ENCODE measurements at places on chromosomes 1 and 21.

- DNase-seq = no peak
Measured at GRCh38 chr21:39288987-39289386, 24.4 kb downstream of the BRWD1 start.

GRCh38 chr1:109185990-109186732, 27.6 kb upstream of the SARS1 start:
- no peak for DNase-seq

- no peak for DNase-seq
Measured at GRCh38 chr1:224541901-224542630, 74.1 kb upstream of the CNIH3 start.

DNA sequence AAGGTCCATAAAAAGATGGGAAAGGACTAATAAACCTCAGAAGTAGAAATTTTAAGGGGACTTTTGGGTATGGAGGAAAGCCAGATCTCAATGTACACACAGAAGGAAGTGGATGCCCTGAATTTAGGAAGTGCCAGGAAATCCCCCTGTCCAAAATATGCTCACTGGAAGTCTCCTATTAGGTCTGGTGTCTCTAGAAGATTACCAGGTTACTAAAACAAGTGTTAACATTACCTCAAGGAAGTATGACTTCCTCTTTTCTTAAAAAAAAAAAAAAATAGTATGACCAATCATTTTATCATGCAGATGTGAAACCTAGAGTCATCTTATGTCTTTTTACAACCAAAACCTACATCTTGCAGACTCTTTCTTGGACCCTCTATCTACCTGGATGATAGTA, 30.7 kb downstream of the CD58 start:
- DNase-seq = no peak

- no peak for DNase-seq
Measured at GRCh38 chr21:31409831-31410487, 65.9 kb upstream of the TIAM1 start.

DNA sequence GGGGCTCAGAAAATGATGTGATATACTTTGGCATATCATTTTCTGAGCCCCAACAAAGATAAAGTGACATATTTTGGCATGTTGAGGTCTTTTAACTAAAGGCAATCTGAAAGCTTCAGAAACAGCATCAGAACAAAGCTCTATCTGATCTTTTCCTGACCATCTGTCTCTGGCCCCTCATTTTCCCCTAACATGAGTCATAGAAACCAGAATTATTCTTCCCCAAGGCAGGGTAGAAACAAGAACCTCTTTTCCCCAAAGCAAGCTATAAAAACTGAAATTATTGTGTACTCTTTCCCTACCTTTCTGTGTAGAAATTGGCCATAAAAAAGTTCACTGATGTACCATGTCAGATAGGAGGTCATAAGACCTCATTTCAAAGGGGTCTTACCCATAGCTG, 48.7 kb upstream of the PLA2G4A start:
- DNase-seq = no peak

DNA sequence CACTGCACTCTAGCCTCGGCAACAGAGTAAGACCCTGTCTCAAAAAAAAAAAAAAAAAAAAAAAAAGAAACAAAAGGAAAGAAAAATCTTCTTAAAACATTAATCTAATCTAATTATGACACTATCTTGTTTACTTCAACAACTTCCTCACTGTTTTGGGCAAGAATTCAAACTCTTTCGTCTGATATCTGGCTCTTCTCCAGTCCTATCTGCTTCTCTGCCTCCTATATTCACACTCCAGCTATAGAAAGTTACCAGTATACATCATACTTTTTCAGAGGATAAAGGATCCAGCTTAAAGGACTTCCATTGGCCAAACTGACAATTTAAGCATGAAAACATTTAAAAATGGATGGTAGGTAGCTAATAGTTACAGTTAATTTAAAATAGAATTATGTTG, 47.3 kb downstream of the EIF2B3 start:
- DNase-seq = no peak

DNA sequence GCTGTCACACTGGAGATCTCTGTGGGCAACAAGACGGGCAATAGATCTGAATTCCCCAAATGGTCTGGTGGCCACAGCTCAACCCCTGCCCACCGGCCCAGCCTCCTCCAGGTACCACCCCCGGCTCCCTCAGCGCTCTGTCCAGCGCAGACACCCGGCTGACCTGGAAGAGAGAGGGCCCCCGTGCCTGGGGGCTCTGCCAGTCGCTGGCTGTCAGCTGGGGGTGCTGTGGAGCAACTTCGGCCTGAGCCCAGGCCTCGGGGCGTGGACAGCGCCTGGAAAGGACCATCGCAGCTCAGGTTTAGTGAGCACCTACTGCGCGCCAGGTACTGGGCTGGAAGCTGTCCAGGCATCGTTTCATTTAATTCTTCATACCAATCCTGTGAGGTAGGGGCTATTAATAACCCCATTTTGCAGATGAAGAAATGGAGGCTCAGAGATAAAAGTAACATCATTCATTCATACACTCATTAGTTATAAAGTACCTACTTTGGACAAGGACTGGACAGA, 51.0 kb downstream of the AHDC1 start:
- no peak for DNase-seq

DNA sequence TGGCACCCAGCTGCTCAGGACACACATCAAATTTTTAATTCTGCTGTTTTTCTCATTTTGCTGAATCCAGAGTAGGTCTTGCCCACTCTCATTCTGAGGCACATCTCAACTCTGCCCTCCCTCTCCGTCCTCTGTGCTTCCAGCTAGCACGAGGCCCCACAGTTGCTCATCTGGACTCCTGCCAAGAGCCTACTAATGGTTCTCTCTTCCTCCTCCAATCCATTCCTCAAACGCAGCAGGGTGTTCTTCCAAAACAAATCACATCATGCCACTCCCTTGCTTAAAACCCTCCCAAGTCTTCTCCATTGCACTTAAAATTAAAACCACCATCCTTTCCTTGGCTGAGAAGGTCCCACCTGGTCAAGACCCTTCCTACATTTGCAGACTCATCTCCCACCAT, 49.8 kb upstream of the SCAF4 start:
- no peak for DNase-seq

GRCh38 chr1:41809692-41810091, 109.0 kb downstream of the HIVEP3 start:
- DNase-seq = no peak

- DNase-seq = no peak
Measured at GRCh38 chr1:17052038-17052437, 1.8 kb downstream of the SDHB start.

GRCh38 chr1:203593723-203594122, 32.9 kb upstream of the ATP2B4 start:
- DNase-seq = peak; percentile 44

GRCh38 chr1:160086456-160086892, 5.1 kb downstream of the KCNJ9 start:
- DNase-seq = no peak

DNA sequence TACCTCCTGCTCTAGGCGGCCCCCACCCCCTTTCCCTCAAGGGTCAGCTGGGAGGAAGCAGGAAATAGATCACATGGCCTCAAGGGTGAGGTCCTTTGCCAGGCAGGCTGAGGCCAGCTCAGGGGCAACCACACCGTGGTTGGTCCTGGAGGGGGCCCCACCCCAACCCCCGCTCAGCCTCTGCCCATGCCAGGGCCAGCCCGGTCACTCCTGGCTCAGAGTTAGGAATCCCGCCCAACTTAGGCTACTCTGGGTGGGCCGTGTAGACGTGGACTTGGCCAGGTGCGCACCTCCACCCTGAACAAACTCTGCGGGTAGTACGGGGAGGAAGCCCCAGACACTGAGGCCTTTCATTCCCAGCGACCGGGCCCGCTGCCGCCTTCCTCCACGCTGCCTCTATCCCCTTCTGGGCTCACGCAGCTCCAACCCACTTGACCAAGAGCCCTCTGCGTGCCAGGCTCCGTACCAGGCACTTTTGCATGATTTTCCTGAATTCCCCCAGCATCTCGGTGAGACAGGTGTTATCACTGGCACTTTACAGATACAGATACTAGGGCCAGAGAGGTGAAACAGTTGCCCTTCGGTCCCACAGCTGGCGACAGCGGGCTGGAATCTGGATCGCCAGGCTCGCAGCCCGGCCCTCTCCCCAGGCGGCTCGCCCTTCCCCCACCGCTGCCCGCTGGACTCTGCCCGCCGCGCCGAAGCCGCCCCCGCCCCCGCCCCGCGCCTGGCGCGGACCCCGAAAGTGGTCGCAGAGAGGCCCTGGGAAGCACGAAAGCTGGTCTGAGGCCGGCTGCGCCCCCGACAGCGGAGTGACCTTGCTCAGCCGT, 769 bp downstream of the GALE start:
- no peak for DNase-seq

DNA sequence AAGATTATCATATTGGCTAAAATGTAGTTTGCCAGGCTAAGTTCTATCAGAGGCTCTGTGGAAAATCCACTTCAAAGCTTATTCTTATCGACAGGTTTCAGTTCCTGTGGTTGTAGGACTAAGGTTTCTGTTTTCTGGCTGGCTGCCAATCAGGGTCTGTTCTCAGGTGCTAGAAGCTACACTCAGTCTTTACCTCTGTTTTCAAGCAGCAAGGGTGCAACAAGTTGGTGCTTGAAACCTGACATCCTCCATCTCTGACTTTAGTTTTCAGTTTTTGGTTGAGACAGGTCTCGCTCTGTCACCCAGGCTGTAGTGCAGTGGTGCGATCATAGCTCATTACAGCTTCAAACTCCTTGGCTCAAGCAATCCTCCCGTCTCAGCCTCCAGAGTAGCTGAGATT, 15.3 kb upstream of the TMCO2 start:
- peak; percentile 5 for DNase-seq

- DNase-seq = no peak
Measured at GRCh38 chr1:5909576-5910275, 82.5 kb downstream of the NPHP4 start.

- peak; percentile 44 for DNase-seq
Measured at GRCh38 chr21:14382486-14382834, 486 bp downstream of the HSPA13 start.

DNA sequence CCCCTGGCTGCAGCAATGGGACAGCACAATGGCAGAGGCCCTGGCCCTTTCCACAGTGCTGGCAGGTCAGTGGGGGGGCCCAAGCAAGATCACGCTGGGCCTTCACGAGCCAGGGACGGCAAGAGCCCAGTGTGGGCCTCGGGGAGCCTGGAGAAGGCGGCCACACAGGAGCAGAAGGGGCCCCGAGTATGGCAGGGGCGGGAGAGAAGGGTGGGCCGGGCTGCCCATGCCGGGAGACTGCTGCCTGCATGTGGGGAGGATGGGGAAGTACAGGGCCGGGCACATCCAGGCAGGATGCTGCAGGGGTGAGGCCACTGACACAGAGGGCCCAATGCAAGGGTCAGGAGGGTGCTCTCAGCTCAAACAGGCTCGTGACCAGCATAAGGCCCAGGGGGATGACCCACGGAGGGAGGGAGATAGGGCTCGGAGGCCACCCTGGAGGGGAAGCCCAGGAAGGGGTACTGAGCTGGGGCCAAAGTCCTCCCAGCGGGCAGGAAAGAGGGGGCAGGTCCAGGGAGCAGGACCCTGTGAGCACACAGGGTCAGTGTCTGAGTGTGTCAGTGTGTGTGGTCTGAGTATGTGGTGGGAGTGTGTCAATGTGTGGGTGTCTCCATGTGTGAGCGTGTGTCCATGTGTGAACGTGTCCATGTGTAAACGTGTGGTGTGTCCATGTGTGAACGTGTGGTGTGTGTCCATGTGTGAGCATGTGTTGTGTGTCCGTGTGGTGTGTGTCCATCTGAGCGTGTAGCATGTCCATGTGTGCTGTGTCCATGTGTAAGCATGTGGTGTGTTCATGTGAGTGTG, 13.1 kb downstream of the SLC19A1 start:
- DNase-seq = no peak

DNA sequence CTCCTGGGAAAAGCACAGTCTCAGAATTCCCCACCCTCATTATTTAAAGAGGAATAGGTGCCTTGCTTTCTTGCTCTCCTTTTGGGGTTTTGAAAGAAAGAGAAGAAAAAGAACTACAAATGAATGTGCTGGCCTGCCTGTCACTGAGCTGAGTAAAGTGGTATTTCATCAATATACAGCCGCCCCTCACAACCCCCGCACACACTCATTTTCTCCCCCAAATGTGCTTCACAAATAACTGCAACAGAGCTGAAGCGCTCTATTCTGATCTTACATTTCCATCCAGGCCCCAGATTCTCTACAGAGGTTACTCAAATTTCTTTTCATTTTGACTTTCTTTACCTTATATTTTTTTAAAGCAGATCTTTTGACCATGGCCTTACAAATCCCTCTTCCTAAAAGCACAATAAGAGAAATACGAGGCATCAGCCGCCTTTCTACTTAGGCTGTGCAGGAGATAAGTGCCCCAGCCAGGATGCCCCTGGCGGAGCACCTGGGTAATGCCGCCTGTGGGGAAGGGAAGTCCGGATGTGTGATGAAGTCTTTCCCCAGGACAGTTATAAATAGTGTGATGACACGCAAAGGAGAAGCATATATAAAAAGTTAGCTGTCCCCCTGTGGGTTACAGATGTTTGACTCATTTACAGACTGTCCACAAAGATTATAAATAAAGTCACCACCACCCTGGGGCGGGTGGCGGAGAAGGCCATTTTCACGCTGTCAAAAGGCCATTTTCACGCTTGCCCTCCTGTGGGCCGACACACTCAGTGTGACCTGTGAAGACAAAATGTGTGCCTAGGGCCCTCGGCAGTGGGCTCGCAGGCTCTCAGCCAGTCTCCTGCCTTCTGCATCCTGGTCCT, 6.5 kb downstream of the KCNN3 start:
- peak; percentile 34 for DNase-seq

- DNase-seq = peak; percentile 8
Measured at GRCh38 chr1:89602871-89603404, 30.0 kb upstream of the LRRC8C start.

- no peak for DNase-seq
Measured at GRCh38 chr1:80987824-80988223, 812.9 kb upstream of the ADGRL2 start.

GRCh38 chr1:236727521-236727920, 41.2 kb downstream of the ACTN2 start:
- no peak for DNase-seq

DNA sequence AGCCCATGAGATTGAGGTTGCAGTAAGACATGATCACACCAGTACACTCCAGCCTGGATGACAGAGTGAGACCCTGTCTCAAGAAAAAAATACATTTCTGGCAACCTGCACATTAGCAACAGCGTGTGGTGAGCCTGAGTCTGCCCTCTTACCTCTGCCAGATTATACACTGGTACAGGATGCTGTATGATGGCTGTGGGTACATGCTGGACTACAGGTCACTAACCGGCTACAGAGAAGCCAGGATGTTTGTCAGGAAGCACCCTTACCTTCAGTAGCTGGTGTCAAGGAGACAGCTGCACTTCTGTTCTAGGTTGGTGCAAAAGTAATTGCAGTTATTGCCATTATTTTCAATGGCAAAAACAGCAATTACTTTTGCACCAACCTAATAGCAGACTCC, 575.7 kb downstream of the NPHP4 start:
- no peak for DNase-seq

DNA sequence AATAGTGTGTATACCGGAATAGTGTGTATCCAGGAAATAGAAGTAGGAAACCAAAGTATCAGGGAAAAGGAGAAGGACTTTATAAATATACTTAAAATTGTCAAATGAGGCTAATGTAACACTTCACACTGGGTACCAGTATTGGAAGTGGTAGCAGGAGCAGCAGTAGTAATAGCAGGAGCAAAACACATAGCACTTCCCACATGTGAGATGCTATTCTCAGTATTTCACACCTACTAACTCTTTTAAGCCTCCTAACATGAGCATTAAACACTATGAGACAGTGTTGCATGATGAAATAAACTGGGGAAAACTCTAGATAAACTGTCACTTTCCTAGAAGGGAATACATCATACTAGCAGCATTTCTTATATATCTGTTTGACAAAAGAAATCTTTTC, 376.7 kb downstream of the VAV3 start:
- no peak for DNase-seq

GRCh38 chr1:241442686-241443085, 76.9 kb downstream of the FH start:
- DNase-seq = no peak

GRCh38 chr1:119582801-119583200, 65.3 kb downstream of the ZNF697 start:
- no peak for DNase-seq
